Activated CD4-positive, alpha-beta T cell treated with anti-CD3 and anti-CD28 coated beads, Interleukin-2, amount 50 U/mL, for 48 hours (primary cell): ENCODE measurements at places on chromosomes 5 and 9.

- DNase-seq, result no peak
These were observed 159.5 kb upstream of the MAST4 start for GRCh38 chr5:66436721-66437120.

DNA sequence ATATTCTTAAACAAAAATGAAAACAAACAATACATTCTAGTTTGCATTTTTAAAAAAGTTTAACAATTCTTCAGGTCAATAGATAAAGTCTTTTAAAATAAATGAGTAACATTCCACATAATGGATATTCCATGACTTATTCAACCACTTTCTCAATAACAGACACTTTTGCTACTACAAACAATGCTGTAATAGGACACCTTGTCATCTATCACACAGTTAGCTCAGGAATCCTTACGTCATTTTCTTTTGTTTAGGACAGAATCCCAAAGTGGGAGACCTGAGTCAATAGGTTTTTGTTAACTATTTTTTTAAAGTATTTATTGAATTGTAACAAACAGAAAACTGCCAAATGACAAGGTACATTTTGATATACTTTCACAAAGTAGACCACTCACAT lies 72.5 kb downstream of the CEP120 start:
- DNase-seq, result no peak

DNA sequence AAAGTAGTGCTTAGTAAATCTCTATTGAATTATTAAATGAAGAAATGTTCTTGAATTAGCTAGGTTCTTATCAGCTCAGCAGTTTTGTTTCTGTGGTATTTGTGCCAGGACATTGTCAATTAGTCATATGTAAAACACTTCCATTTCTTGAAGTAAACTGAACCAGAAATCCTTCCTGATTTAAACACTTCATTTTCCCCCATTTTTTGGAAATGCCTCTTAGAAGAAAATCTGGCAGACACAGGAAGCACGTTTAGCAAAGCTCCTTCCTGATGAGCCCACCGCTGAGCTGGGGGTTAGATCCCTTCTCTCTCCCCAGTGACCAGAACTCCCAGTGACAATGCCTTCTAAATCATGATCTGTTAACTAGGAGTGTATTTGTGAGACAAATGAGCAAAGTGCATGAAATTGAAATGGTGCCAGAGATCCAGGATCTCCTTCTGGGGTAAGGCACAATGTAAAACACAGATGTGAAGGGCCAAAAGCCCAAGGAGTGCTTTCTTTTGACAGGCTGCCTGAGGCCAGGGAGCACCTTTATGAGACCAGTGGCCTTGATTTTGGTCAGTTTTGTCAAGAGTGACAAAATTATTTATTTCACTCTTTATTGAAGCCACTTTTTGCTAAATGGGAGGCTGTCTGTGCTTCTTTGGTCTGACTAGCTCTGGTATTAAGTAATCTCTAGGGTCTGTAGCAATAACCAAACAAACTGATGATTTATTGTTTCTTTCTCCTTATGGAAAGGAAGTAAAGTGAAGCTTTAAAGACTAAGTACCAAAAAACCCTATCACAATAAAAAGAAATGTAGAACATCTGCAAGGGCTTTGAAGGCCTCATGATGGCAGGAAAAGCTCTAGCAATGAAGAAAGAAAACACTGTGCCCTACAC lies 25.5 kb upstream of the RUSC2 start:
- no peak for DNase-seq

GRCh38 chr9:38263532-38263931 lies 129.0 kb upstream of the ALDH1B1 start:
- no peak for DNase-seq

DNA sequence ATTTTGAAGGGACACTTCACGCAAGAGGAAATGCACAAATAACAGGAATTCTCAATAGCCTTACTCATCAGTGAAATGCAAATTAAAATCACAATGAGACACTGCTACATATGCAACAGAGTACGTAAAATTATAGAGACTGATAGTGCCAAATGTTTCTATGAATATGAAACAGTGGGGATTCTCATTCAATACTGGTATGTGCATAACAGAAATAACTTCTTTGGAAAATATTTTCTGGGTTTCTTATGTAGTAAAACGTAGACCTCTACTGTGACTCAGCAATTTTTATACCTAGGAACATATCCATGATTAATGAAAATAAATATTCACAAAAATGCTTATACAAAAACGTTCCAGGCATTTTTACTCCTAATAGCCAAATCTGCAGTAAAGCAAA lies 1625.2 kb downstream of the MAT2B start:
- no peak for DNase-seq

DNA sequence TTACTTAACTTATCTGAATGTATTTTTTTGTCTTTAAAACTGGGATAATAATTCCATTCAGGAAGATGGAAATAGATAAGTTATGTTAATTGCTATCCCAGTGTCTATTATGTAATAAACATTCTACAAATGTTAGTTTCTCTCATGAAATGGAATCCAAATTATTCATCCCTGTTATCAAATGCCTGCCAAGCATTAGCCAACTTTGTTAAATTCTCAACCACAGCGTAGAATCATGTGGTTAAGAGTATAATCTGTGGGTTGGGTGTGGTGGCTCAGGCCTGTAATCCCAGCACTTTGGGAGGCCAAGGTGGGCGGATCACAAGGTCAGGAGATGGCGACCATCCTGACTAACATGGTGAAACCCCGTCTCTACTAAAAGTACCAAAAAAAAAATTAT lies 912.9 kb upstream of the SEMA6A start:
- no peak for DNase-seq

GRCh38 chr5:154138701-154139100 lies 51.8 kb upstream of the GALNT10 start:
- DNase-seq, result no peak

DNA sequence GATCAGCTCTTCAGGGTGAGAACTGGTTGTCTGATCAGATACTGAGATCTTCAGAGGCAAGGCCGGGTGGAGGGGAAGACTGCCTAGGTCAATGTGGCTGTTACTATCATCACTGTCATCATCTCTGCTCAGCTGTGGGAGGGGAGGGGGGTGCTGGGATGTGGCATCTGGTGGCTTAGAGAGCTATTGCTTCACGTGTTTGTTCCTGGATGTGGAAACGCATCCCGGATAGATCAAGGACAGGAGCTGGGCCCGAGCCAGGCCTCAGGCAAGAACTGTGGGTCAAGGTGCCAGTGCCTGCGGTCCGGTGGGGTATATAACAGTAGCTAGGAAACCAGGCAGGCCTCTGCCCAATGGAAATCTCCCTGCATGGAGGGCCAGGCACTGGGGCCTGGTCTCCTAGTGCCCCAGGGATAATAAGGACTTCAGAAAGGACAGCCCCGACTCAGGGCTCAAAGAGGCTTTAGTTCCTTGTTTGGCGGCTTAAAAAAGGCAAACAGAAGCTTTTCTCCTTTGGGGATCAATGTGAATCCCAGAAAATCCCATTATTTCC lies 30.3 kb upstream of the TIFAB start:
- DNase-seq, result no peak

DNA sequence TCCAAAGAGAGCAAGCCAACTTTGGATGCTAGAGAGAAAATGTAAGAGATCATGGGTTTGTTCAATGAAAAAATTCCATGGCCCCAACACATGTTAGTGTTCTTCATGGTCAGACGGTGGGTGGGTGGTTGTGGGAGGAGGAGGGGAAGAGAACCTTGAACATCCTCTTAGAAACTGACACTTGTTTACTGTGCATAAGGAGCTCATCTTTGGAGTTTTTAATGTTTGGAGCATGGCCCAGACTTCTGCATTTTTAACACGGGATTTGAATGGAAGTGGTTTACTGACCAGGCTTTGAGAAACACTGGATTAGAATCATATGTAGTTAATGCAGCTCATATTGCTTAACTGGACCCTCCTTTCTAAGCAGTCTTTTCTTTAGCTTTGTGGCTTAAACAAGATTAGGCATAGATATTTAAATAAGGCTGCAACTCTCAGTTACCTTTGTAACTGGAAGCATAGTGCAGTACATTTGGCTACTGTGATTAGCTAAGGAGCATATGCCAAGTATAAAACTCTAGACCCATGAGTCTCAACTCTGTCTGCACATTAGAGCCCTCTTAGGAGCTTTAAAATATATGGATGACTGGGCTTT lies 60.1 kb downstream of the FOCAD start:
- no peak for DNase-seq

- no peak for DNase-seq
These were observed 303.3 kb upstream of the ACTBL2 start for GRCh38 chr5:57785946-57786345.

DNA sequence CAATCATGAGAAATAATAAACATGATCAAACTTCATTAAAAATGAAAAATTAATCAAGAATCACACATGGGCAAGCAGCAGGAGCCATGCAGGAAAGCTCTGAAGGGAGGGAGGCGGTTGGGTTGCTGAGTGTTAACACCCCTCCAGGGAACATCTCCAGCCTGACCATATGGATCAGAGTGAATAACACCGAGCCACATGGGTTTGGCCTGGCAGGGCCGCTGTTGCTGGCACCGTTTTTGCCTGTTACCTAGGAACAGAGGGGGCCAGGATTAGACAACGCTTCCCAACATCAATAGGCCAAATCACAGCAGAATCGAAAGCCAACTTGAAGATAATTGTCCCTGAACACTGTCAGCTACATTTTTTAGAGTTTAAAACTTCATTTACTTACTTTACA lies 160.2 kb downstream of the DENND1A start:
- DNase-seq, result no peak
